Activated CD4-positive, CD25-positive, alpha-beta regulatory T cell (primary cell): ENCODE measurements at places on chromosomes 16 and 17.

DNA sequence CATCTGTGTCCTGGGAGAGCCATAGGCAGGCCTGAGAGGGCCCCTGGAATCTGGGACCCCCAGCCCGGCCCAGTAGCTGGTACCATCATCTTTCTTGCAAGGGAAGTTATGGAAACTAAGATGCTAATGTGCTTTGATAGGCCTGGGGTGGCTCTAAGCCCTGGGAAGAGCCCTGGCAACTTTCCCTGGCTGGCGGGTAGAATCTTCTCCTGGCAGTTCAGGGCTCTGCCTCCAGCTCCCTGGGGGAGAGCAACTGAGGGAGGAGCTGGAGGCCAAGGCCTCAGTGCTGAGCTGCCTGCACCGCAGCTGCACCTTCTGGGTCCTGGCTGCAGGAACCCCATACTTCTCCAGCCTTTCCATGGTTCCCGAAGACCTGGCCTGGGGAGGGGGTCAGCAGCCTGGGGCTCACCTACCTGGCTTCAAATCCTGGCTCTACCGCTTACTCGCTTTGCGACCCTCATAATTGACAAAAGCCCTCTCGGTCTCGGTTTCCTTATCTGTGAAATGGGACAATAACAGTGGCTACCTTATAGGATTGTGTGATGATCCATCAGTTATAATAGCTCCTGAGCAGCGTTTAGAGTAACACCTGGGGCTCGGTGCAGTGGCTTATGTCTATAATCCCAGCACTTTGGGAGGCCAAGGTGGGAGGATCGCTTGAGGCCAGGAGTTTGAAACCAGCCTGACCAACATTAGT is 333.7 kb downstream of the SEC14L1 start:
- DNase-seq, result no peak

- no peak for DNase-seq
Measured at GRCh38 chr17:49843774-49844350, 4.0 kb downstream of the TAC4 start.

DNA sequence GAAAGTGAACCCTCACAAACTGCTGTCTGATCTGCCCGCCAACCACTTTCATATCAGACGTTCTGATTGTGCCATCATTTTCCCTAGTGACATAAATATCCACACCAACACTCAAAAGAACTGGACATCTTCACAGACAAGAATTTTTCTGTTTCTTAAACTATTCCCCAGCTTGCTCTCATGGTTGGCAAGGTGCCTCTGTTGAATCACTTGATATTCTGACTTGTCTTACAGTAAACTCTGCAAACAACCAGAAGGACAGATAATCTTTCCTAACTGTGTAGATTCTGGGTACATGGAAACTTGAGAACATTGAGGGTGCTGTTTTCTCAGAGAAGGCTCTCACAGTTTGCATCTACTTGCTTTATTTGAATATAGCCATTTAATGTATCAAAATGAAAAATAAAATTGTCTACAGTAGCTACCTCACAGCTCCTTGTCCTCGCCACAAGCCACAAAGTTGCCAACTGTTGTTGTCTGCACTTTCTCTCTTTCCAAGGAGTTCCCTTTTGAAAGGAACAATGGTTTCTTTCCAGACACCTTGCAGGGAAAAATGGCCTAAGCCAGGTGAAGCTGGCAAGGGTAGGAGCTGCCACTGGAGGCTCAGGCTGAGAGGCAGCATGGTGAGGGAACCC is 46.0 kb upstream of the ADAMTS18 start:
- no peak for DNase-seq

- DNase-seq, result no peak
Measured at GRCh38 chr17:50371526-50371925, 1.5 kb downstream of the MRPL27 start.

DNA sequence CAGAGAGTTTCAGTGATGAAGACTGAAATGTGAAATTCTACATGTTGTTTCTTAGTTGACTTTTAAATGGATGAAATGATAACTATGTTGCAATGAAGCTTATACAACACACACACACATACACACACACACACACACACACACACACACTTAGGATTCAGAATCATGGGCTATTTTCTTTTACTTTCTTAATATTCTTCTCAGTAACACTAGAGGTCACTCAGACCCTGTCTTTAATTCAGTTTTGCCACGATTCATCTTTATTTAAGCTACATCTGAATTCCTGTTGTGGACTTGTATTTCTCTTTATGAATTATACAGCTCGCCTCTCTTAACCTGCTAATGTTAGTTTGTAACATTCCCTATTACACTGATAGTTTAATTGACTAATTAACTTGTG is 109.6 kb upstream of the GOT2 start:
- no peak for DNase-seq

- no peak for DNase-seq
Measured at GRCh38 chr17:74491626-74492025, 25.2 kb downstream of the CD300A start.

DNA sequence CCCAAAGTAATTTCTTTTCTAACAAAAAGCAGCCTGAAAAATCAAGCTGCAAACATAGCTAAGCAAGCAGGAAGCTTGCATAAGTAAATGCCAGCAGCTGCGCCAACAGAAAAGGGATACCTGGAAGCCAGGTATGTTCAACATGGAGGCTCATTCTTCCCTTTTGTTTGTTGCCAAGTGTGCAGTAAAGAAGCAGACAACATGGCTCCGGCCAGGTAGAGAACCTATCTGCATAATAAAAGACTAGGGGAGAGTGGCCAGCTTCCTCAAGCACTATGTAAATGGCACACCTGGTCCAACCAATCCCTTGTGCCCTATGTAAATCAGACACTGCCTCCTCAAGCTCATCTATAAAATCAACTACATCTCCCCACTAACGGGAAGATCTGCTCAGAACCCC is 1407.0 kb downstream of the CDH11 start:
- DNase-seq, result no peak

- no peak for DNase-seq
Measured at GRCh38 chr16:69386596-69386995, 789 bp upstream of the TERF2 start.

DNA sequence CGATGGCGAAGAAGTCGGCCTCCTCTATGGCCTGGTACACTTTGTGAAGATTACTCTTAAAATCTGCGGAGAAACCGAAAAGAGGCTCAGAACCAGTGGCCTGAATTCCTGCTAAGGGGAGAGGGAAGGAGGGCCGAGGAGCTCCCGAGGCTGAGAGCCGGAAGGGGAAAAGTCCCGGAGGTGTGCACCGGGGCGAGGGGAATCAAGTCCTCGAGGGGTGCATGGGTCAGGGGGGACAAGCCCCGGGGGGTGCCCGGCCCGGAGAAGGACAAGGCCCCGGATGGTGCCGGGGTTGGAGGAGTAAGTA is 495 bp downstream of the PARN start:
- no peak for DNase-seq

DNA sequence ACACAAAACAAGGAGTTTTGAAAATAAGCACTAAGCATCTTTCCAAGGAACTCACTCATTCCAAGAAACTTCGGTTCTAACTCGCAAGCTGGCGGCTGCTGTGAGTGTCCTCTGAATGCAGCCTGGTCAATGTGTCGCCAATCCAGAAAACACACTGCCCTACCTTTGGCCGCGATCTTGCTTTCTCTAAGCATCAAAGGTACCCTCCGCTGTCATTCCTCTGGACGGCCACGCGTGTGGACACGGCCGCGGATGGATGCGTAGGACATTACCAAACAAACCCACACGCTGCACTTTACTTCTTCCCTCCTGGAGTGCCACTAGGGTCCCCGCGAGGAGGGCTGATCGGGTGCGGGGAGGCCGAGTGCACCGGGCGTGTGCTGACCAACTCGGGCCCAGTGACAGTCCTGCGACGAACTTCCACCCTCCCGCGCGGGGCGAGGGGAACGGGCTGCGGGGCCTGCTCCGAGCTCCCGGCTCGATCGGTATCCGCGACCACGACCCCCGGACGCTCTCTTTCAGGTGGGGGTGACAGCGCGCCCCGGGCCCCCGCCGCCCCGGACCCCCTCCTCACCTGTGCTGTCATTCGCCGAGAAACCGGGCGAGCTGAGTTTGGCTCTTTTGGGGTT is 1.1 kb downstream of the CREBBP start:
- DNase-seq, result no peak

DNA sequence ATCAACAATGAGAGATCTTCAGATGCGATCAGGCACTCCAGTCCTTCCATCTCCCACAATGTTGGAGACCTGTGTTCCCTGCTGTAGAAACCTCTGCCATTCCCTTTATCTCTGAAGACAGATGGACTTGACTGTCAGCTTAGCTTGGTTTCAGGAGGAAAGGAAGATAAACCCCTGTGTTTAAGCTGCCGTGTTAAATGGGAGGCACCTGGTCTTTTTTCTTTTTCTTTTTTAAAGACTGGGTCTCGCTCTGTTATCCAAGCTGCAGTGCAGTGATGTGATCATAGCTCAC is 63.1 kb downstream of the USP22 start:
- DNase-seq, result no peak

DNA sequence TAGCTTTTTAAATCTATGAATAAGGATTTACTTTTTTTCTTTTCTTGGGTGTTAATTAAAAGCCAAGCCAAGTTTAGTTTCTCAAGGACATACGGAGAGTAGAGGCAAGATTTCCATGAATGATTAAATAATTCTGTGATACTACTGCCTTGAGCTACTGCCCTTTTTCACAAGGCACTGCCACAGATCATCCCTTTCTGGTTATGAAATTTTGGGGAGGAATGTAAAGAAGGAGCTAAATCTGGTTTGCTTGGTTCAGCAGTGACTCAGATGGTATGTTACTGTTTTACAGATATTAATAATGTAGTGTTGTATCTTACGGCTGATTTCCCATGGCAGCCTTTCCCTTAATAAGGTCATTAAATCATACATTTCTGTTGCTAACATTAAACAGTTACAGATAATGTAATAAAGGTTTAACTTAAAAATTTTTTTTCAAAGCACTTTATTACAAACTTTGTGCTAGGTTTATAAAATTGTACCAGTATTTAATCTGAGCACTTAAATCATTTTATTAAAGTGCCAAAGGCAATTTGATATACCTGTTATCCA is 2.6 kb downstream of the WSB1 start:
- DNase-seq, result no peak
